ENCODE measurements at places on chromosomes 1 and 21.

- DNase-seq: no peak
These were observed 400.5 kb downstream of the CAMTA1 start for GRCh38 chr1:7185721-7186120.

DNA sequence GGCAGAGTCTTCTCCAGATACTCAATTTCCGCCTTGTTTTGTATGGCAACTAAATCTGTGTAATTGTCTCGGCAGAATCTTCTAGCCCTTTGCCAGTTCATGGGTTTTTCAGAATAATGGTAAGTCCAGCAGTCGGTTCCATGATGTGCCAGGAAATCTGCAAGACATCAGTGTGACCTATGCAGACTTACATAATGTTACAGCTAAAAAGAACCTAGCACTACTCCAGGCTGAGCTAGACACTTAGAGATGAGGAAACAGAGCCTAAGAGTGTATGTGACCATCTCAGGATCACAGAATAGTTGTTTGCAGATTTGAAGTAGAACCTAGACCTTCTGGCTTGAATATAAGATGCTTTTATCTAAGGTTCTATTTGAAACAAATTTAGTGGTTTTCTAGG, 2.8 kb downstream of the SELL start:
- DNase-seq: no peak

- no peak for DNase-seq
These were observed 527.9 kb downstream of the NPHP4 start for GRCh38 chr1:5464366-5464765.

DNA sequence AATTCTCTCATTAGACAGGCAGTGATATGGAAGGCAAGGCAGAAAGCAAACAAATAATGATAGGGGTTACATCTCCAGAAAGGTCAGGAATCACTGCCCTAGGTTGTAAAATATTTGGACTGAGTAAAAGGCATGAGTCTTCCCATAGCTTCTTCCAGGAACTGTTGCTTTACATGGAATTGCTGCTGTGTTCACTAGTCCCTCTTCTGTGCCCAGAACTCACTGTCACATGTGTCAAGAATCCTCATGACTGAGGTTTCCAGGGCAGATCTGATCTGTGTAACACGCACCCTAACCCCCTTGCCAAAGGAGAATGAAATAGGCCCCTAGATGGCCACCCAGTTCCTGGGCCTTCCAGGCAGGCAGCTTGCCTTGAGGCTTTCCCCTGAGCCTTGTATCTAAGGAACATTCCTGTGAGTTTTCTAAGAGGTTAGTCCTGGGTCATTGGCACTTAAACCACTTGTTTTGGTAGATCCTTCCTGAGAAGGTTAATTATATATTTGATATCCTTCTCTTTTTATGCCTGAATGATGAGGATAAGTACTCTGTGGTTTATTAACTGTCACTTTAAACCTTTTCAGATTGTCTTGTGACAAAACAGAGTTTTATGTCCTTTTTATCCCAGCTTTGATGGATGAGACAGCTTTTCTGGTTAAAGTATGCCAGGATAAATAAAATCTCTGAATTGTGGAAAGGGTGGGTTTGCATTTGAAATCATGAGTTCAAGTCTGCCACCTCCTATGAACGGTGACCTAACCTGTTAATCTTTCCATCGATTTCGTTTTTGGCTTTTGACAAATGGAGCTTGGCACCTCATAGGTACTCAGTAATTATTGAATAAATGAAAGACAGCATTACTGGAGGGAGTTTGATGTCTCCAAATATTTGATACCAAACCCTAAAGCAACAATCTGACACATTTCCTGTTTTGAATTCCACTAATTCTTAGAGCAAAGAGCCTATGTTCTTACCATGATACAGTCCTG, 163.3 kb downstream of the DHRS3 start:
- DNase-seq: no peak

DNA sequence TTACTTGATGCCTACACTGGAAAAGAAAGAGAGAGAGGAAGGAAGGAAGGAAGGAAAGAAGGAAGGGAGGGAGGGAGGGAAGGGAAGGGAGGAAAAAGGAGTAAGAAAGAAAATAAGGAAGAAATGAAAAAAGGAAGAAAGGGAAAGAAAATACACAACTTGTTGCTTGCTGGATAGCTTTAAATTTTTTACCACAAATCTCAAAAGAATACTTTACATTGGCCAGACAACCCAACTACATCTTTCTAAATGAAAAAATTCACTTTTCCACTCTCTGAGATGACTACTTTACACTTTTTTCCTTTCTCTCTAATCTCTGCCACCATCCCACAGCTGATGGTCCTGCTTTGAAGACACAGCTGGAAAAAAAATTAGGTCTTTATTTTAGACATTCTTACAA, 228.9 kb upstream of the FAM78B start:
- DNase-seq: no peak

GRCh38 chr1:230507666-230508402, 81.7 kb upstream of the PGBD5 start:
- DNase-seq: peak; percentile 37

- no peak for DNase-seq
These were observed 70.2 kb upstream of the ERRFI1 start for GRCh38 chr1:8096105-8097011.

- no peak for DNase-seq
These were observed 222.9 kb upstream of the CSF3R start for GRCh38 chr1:36705629-36706028.

DNA sequence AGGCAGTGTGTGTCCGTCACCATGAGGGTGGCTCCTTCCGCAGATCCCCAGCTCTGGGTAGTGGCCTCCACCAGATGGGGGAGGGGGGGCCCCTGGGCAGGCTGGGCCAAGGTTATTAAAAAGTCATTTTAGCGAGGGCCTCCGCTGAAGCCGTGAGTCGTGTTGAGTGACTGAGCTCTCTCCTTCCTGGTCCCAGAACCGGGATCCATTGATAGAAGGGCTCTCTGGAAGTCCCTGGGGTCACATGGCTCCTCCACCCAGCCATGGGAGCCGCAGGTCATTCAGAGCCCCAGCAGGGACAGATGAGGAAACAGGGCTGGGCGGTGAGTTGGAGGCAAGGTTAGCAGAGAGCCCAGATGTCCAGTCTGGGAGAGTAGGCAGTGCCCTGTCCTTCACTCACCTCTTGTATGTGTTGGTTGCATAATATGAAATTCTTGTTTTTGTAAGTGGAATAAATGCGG, 12.9 kb downstream of the MIIP start:
- no peak for DNase-seq

- no peak for DNase-seq
These were observed 144.5 kb downstream of the OMA1 start for GRCh38 chr1:58401991-58402390.

GRCh38 chr1:26417111-26417759, 6.6 kb downstream of the LIN28A start:
- DNase-seq: peak; percentile 12

DNA sequence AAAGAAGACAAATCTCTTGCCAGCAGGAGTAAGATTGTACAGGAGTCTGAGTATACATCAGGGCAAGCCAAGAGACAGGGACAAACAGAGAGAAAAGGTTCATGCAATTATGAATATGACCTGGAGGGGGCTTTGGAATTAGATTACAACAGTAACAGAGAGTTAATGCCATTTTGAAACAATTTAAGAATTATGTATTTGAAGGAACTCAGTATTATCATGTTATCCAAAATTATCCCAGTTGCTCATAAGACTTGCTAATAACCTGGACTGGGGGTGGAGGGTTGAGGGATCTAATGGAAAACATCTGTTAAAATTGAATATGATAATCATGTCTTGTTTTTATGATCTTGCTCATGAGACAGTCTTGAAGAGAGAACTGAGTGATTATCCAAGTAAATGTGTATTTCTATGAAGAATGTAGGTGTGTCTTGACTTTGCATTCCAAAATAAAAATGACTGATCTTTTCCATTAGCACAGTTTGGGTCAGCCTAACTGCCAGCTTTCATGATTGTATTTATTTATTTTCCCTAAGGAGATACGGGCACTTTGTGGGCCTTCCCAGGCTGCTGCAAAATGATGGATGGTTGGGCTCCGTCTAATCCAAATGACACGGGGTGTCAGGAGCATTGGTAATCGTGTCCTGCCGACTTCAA, 117.7 kb downstream of the ERG start:
- DNase-seq: no peak

Measured in occipital lobe (tissue), 3 donors.